Endothelial cell of umbilical vein (primary cell): ENCODE measurements at places on chromosomes 11 and 22.

GRCh38 chr22:49502126-49502826 lies 325.4 kb downstream of the BRD1 start:
- no peak for DNase-seq

- DNase-seq, result no peak
These were observed 50.6 kb upstream of the ARFGAP3 start for GRCh38 chr22:42907404-42908373.

DNA sequence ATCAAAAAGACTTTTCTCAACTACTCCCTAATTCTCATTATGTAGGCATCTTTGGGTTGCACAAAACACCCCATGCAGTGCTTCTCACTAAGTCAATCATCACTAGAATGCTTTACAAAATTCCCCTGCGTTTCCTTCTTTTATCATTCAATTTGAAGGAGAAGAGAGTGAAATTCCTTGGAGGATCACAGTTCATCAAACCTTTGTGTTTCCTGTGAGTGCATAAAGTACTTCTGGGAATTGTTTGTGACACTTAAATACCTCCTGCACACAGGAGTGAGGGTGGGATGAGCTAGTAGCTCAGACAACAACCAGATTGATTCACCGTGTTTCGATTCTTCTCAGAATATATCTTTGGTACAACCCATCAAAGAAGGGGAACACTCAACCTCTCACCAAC lies 3.7 kb upstream of the OR5AR1 start:
- no peak for DNase-seq

DNA sequence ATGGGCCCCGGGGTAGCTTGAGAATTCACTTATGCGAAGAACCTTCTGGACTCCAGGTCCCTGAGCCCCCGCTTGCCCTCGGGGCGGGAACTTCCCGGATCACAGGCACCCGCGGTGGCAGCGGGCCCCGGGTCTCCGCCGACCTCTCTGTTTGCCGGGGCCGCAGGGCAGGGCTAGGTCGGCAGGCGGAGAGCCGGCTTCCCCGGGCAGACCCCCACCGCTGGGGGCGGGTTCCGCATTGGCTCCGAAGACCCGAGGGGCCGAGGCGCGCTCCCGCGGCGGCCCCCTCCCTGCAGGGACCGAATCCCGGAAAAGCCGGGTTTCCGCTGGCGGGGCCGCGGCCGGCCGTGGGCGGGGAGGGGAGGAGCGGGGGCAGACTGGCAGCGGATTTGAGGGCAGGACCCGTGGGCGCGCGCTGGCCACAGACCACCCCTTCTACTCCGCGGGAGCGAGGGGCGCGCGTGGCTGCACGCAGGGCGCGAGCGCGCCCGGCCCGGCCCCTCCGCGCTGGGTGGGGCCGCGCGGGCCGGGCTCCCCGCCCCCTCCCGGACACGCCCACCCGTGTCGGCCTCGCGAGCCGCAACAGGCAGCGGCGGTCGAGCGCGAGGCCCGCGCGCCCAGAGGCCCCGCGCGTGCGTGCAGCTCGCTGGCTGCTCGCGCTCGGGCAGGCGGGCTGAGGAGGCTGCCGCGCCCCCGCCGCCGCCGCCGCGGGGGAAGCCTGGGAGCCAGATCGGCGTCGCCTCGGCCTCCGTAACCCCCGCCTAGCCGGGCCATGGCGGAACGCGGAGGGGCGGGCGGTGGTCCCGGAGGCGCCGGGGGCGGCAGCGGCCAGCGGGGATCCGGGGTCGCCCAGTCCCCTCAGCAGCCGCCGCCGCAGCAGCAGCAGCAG lies at the start of gene PACS1:
Gene PACS1, plus strand, starts transcription at position 558 of the 889 bp plus-strand sequence. Its CDS starts 215 bp downstream, at position 773.
- DNase-seq, result peak; percentile 69

DNA sequence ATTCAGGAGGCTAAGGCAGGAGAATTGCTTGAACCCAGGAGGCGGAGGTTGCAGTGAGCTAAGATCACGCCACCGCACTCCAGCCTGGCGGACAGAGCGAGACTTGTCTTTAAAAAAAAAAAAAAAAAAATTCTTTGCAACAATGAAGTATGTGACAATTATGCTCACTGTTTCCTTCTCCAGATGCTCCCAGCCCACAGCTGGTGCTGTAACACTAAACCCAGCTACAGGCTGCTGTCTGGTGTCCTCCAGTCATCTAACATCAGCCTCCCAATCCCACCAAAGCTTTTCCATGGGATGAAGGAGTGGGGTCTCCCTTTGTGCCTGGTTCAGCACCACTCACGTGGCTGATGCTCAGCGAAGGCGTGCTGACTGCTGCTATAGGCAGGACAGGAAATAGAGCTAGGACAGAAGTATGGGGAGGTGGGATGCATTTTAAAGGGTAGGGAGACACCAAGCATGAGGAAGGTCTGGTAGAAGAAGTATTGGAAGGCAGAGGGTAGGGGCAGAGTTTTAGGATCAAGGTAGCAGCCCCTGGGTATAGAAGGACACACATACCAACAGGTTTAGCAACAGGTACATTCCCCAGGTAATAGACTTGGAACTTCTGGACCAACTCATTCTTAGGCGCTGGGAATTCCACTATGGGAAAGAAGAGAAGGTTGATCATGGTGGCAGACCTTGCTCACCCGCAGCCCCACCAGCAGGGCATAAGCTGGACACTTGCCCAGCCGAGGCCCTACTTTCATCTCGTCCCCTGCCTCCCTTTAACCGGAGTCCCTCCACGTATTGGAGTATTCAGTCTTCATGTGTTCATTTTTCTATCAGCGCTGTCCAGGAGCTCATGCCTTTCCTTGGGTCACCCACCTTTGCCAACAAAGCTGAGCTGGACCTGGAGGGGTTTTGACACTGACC lies 10.4 kb downstream of the SMPD1 start:
- no peak for DNase-seq

- DNase-seq, result peak; percentile 46
These were observed 8.5 kb downstream of the YPEL4 start for GRCh38 chr11:57641011-57641807.

- no peak for DNase-seq
These were observed 125.5 kb upstream of the PARVA start for GRCh38 chr11:12251666-12252560.

GRCh38 chr22:34638128-34638527 lies 427.8 kb upstream of the ISX start:
- no peak for DNase-seq

- DNase-seq, result peak; percentile 39
These were observed 32.4 kb downstream of the MCAM start for GRCh38 chr11:119284344-119285157.
